Activated CD4-positive, alpha-beta T cell treated with anti-CD3 and anti-CD28 coated beads for 1 hour (primary cell): ENCODE measurements at places on chromosomes 4 and X.

DNA sequence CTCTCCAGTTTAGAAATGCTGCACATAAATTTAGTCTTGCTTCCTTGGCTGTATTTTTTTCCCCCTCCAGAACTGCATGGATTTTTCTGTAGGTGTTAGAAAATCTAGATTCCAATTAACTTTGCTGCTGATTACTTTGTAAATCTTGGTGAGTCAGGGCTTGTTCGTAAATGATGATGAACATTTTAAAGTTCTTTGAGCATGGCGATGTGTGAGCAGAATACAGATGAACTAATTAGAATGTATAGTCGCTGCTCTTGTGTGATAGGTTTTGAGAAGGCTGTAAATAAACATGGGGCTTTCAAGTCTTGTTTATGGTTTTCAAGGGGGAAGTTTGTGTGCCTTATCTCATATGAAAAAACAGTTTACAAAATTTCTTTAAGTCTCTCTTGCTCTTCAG is 23.3 kb downstream of the LIMCH1 start:
- DNase-seq, result no peak

DNA sequence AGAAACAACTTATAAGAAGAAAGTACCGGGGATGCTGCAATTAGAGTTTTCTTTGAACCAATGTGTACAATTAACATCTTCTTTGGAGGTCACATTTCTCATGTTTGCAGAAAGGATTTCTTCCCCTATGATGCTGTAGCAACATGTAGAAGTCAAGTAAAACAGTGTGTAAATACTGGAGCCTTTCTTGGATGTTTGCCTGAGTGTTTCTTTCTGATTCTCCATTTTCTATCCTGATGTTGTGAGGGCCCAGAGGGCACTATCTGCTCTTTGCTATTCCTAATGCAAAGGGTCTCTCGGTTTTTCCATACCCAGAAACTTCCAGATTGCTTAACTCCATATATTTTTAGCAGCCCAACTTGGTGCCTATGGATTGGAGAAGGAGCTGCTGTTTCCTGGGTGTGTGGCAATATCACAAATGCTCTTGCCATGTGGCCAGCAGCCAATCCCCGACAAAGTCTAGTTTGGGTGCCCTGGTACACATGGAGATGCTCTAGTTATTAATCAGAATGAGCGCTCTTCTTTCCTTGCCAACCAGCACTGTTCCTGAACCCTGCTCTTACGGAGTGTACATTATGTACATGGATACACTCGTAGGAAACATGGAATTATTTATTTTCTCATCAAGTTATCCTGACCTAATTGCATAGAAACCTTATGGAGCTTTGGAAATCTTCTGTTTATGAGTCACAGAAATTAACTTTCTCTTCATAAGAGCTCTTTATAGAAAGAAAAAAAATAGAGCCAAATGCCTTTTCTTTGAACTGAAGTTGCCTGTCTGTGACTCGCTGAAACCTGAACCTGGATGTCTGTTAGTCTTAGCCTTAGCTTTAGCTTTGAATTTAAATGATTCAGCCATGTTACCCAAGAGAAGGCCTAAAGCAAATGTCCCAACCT is 67.0 kb upstream of the GPC4 start:
- no peak for DNase-seq

DNA sequence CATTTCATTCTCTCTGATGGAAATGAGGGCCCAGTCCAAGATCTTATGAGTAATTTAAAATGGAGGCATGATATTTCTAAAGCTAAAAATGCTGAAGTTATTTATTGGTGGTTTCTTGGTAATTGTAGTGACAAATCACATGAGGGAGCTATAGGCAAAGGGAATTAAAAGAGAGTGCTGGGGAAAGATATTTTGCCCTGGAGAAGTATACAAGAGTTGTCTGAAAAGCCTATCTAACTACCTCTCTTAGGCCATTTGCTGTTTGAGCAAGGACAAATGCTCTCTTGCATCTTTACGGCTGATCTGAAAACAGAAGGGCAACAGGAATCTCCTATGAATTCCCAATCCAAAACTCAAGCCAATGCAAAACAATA is 89.4 kb downstream of the FMR1NB start:
- DNase-seq, result no peak

DNA sequence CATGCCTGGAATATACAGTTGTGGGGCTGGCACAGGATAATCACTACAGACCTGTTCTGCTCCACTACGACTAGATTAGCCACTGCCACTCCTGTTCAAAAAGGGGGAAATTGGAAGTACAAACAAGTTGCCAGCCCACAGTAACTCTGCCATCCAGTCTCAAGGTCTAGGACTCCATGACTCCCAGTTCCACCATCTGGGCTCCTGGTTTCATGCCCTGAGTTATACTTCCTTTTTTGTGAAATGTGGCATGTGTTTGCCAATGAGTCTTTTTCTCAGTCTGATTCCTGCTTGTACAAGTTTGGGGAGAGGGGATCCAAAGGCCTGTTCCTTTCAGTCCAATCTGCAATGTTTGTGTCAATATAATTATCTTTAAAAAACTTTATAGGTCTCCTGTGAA is 1.0 kb upstream of the BLOC1S4 start:
- DNase-seq, result no peak

DNA sequence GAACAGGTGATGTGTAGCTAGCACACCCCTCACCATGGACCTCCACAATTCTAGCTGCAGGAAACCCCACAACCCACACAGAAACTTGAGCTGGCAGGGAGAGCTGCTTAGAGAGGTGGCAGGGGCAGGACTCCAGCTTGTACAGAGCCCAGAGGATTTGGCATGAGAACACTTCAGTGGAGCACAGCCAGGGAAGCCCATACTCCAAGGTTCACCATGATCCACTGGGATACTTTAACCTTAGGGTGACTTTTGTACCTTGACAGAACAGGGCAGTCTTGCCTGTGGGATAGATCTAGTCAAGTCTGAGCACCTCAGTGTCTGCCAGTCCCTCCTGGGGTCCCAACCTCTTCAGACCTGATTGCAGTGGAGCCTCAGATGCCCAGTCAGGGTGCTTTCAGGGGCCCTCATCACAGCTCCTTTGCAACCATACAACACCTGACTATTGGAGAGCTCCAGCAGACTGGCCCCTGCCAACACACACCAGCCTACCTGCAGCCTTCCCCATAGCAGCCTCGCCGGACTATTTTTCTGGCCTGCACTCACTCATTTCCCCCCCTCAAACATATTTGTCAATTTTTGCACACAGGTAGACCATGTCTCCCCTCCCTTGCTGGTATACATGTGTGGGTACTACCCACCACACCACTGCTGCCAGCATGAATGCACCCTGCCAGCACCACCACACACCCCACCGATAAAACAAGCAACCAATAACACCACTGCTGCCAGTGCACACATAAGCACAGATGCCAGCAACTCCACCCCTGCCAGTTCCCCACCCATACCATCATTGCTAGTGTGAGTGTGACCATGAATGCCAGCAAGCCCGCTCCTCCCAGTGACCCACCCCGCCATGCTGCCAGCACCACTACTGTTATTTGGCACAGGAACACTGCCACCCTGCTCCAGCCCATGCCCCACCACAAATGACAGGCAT is 56.0 kb upstream of the CDX4 start:
- DNase-seq, result no peak

- DNase-seq, result no peak
Measured at GRCh38 chr4:75708218-75708691, 16.1 kb upstream of the USO1 start.

- no peak for DNase-seq
Measured at GRCh38 chrX:49661881-49662280, 33.9 kb downstream of the PAGE1 start.

- no peak for DNase-seq
Measured at GRCh38 chr4:189088780-189089179, 851.9 kb upstream of the FRG1 start.
